ENCODE measurements at places on chromosomes 6 and 20.

DNA sequence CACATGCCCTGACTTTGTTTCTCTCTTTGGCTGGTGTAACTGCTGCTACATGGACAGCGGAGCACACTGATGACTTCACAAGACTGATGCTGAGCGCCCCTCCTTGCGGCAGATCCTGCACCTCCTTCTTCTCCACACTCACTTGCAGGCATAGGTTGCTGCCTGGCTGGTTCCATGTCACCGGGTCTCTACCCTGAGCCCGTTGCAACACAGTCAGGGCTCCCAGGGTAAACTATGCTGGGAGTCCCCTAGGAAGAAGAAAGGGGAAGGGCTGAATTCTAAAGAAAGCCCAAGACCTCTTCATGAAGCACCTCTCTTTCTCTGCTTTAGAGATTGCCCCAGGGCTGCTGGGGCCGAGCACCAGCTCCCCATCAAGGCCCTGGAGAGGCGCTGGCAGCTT, 83.3 kb upstream of the DUSP22 start:
- DNase-seq: no peak

GRCh38 chr6:3449750-3450305, 7.0 kb downstream of the SLC22A23 start:
- no peak for DNase-seq

DNA sequence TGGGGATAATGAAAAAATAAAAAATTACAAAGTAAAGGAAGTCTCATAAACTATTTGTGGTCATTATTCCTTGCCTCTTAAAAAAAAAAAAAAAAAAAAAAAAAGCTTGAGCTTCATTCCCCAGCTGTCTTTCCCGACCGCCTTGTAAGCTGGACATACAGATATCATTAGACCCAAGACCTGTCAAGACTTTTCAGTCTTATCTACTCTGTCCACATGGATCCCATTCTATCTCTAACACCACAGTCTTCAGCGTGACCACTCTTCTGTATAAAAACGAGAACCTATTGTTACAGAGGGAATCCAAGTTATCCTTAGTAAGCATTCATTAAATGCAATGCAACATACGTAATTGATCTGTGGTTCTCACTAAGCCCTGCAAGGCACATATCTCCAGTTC, 423.5 kb downstream of the MEI4 start:
- DNase-seq: no peak

GRCh38 chr6:44222486-44223318, 693 bp upstream of the SLC29A1 start:
- no peak for DNase-seq

- DNase-seq: no peak
These were observed 97.8 kb upstream of the PMEPA1 start for GRCh38 chr20:57807401-57808263.

DNA sequence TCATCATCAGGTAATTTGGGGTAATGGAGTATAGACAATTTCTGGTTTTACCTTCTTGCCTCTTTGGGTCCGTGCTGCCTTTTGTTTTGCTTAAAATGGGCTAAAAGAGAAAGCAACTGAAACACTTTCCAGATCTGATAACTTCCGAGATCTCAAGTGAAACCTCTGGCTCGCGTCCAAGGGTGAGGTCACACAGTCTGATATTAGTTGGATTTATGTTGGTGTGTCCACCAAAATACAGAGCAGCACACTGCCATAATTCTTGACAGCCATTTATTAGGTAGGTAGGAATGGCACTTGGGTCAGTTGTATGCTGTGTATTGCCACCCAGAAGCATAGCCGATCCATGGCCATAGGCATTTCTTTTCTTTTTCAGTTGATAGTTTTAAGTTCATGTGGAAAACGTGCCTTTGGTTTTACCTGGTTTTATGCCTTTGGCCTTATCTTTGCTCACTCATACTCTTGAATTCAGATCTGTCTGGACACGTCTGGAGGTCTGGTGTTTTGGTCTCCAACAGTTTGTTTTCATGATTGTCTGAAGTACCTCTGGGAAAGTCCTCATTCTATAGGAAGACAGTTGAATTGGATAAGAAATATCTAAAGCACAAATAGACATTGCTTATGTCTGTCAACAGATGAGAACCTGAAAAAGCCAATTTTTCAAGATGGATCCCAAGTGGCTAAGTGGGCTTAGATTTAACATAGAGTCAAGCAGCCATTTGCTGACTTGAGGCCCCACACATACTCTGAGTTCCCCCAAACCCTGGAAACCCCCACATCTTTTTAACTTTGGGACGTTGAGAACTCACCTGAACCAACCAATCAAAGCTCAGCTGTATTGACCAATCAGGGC, 320.8 kb downstream of the SOX4 start:
- peak; percentile 40 for DNase-seq

DNA sequence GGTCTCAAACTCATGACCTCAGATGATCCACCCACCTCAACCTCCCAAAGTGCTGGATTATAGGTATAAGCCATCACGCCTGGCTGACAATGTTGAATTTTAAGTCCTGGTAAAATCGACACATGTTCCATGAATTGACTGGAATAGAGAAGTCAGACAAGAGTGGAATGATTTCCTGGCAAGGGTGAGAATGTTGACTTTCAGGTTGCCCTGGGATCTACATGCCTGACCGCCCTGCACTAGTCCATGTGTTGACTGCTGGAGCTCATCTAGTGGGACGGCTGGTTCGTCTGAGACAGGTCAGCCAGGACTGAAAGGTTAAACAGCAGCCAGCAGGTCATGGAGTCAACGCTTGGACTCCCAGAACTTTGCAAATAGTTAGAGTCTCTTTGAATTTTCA, 88.8 kb downstream of the SASH1 start:
- no peak for DNase-seq

DNA sequence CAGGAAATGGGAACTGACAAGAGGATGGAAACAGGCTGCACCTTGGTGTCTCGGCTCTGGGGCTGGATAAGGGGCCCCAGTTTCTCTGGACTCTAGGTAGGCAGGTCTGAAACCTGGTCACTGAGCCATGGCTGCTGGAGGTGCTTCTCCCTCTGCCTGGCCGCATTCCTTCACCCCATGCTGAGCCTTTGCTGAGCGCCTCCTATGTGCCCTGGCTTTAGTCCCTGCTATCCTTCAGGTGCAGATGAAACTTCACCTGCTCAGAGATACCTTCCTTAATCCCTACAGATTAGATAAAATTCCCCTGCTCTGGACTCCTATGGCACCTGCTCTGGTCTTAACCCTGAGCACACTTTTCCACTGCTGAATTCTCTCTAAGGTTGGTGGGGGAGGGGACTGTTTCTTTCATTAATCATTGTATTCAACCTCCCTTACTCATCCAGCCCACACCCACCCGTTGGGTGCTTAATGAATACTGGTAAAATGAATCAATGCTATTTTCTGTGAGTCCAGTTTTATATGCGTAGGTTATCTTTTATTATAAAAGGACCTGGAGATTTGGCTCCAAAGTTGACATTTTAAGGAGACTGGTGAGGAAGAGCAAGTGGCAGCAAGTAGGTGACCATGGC, 19.3 kb downstream of the MYLK4 start:
- no peak for DNase-seq

DNA sequence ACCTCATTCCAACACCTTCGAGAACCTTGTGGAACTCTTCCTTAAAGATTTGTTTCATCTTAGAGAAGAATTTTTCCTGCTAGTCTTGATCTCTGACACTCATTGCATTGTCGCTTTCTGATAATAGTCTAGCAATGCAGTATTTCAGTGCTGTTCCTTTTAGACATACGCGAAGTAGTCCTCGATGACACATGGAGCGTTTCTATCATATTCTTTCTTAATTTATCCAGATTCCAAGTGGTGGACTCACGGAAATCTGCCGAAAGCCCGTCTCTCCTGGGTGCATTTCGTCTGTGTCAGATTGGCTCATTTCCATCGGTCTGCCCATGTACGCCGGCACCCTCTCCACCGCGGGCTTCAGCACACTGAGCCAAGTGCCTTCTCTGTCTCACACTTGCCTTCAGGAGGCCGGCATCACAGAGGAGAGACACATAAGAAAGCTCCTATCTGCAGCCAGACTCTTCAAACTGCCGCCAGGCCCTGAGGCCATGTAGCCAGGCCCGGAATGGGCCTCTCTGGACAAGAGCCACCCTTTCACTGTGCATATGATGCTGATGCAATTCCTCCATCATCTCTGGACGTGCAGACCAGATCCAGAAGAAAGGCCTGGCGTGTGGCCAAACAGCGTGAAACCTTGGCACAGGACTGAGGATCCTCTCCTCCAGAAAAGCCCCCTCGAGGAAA, 198.6 kb upstream of the UST start:
- no peak for DNase-seq

DNA sequence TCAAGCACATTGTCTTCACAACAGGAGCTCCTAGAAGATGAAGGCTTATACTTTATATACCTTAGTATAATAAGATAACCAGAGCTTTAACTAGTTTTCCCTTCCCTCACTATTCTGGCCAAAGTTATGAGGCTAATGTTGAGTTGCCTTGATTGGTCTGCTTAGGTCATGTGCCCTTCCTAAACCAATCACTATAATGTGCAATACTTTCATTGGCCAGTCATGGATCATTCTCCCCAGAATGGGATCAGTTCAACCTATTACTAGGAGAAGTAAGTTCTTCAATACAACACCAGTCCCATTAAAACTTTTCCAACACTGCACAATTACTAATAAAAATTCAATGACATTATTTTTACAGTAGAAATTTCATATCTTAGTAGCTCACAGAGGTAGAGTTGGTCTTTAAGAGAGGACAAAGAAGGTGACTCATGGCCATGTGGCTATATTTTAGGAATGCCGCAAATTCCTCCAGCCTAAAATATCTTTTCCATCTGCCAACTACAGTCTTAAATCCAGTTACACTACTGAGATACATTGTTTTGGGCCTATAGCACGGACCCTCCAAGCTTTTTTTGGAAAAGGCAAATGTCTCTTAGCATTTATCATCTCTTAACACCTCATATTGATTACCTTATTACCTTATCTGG, 12.5 kb upstream of the POU3F2 start:
- no peak for DNase-seq

- no peak for DNase-seq
These were observed 3.1 kb downstream of the PLAGL2 start for GRCh38 chr20:32204205-32205109.

DNA sequence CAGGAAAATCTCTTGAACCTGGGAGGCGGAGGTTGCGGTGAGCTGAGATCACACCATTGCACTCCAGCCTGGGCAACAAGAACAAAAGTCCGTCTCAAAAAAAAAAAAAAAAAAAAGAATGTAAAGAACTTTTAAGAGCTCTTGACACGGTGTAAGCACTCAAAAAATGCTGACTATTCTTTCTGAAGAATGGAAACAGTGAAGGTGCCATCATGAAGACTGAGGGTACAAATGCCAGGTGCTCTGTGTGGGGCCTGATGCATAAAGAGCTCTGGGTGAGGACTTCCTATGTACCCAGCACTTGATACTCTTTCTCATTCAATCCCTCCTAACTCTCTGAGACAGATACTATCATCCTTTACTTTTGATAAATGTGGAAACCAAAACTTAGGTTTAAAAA, 45.0 kb upstream of the ENPP5 start:
- no peak for DNase-seq
